LoVo (cell line): ENCODE measurements at places on chromosomes 5 and 9.

GRCh38 chr9:137234758-137235423 is 4.2 kb downstream of the SLC34A3 start:
- no peak for DNase-seq

DNA sequence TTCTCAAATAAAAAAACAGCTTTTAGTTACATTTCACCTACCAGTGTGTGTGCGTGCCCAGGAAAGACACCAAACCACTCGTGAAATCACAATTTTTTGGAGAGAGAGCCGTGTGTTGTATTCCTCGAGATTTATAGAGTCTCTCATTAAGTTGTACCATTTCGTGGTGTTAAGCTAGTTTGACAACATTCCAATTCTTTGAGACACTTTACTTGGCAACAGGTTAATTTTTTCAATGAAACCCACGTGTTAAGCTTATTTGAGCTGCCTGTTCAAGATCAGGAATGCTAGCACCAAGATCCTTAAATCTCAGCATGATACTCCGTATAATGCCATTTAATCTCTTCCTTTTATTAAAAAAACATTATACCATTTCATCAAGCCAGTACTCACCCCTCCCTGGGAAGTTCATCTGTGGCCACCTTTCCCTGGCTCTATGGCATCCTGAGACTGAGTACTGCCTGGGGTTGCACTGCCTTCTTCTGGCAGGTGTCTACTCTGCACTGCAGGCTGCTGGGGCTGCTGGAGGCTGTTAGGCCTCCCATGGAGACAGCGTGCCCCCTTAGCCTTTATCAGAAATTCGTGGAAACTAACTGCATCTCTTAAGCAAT is 143.7 kb downstream of the ARHGAP26 start:
- DNase-seq, result no peak

DNA sequence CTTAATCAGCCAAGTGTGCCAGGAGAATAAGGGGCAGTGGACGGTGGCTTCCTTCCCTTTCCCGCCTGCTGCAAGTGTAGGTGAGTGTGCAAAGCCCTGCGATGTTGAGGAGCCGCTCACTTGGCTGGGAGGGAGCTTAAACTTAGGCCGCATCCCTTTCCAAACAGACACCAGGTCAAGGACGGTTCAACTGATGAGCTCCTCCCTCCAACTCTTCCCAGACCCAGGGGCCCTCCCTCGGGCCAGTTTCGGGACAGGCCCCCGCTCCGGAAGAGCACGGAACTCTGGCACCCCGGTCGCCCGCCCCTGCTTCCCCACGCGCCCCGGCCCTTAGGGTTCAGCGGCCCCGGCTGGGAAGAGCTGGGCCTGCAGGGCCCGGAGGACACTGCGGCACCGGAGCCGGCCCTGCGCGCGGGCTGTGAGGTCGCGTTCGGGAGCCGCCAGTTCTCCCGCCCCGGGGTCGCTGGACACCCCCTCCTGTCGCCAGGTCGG is 481 bp downstream of the MRPL36 start:
- DNase-seq, result peak; percentile 16

- DNase-seq, result no peak
These were observed 97.0 kb upstream of the COL5A1 start for GRCh38 chr9:134544388-134545214.

- DNase-seq, result no peak
These were observed 67.6 kb downstream of the ARHGEF28 start for GRCh38 chr5:73693573-73694061.
